Umbilical cord (tissue), 2 donors: ENCODE measurements at places on chromosomes 11 and 22. TPM values are rescaled to one million over a fixed set of nuclear protein-coding genes. Genes with fewer than 3 reads are reported as not detected.
A peak's percentile ranks its signal among the peaks of the same experiment; 100 is the strongest.

The DCHS1 gene
- total RNA-seq: 37.6 TPM

The CEP57 gene
- 119 TPM for total RNA-seq

DNA sequence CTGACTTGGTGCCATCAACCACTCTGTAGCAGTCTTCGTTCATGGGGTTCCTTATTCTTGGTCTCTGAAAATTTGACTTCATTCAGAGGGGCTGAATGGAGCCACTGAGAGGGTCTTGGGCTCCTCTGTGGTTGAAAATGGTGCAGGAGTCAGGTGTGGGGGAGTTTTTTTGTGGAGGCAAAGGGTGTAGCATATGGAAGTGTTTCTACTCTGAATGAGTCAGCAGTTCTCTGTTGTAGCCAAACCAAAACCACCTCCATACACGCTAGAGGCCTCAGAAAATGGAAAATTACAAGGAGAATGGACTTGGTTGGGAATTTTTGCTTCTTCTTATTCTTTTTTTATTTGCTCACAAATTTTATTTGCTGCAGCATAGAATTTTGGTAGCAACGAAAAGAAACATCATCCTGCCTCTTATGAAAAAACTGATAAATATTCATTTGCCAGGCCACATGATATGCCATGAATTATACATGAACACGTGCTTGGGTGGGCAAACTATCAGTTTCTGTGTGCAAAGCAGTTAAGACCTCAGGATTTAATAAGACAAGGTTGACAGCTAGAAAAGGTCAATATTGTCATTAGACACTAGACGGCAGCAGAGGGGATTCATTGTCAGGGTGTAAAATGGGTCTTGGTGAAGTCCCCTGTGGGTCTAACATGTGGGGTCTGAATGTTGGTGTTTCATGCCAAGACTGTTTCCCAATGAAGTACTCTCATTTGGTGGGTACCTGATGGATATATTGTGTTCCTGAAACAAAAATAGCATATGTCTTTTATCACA, 111.7 kb downstream of the MYO18B start:
- no peak for DNase-seq

GRCh38 chr11:115910379-115910778, 406.2 kb upstream of the CADM1 start:
- no peak for DNase-seq

DNA sequence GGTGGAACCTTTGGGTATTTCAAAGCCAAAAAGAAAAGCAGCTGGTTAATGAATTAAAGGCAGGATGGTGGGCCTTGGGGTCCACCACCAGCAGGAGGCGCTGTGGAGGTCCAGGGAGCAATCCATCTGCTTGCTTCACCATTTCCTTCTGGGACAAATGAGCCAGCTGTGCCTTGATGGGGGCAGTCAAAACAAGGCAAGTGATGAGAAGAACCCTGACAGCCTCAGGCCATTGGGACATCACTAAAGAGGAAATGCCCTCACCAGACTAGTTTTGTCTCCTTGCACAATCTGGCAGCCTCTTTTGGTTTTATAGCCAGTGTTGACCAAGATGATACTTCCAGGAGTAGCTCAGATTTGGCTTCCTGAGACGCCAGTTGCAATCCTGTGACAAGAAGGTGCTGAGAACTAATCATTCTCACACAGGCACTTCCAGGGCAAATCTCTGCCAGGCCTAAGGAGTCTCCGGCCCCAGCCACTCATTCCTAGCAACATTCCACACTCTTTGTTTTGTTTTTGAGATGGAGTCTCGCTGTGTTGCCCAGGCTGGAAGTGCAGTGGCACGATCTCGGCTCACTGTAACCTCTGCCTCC, 38.2 kb upstream of the WEE1 start:
- peak; percentile 24 for DNase-seq

DNA sequence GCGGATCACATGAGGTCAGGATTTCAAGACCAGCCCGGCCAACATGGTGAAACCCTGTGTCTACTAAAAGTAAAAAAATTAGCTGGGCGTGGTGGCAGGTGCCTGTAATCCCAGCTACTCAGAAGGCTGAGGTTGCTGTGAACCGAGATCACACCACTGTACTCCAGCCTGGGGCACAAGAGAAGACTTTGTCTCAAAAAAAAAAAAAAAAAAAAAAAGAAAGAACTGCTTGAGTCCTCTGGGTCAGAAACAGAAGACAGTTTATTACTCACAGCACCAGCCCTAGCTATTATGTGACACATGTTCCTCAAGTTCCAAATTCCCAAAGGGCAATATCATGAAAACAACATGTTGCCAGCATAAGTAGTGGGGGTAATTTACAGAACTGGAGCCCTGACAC, 1014.1 kb upstream of the RAG2 start:
- DNase-seq: no peak

- no peak for DNase-seq
Observed at GRCh38 chr11:122597511-122597910, 58.0 kb upstream of the UBASH3B start.

DNA sequence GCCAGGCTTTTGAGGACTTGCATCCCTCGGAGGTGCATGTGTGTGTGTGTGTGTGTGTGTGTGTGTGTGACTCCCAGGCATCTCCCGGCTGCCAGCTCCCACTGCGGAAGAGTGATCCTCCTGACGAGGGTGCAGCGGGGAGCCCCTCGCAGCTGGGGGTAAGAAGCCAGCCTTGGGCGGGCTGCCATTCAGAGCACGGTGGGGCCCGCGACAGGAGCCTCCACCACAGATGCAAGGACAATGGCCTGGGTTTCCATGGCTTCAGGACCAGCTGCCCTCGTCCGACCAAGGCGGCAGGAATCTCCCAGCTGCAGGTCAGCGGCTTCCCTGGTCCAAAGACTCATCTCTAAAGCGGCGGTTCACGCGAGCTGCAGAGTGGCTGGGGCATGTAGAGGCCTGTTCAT, 908.5 kb downstream of the BRD1 start:
- DNase-seq: no peak
